ENCODE measurements at places on chromosomes 3 and 15.

GRCh38 chr3:102180280-102180931, 254.4 kb upstream of the ZPLD1 start:
- no peak for DNase-seq

DNA sequence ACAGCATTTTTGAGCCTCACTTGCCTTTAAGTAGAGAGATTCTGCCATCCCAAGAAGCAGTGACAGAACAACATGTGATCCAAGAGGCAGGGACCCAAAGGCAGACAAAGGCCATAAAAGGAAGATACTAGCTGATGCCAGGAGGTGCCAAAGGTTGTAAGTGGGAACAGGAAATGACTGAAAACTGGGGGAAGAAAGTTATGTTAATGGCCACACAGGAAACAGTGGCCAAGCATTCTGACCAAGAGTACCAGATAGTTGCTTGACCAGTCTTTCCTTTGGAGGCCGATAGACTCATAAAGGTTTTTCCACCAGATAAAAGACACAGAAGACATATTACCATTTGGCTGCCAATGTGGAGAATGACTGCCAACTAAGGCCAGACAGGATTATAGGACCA, 274.5 kb upstream of the PEX5L start:
- no peak for DNase-seq

GRCh38 chr3:125022206-125022605, 33.6 kb downstream of the HEG1 start:
- DNase-seq, result no peak

- DNase-seq, result no peak
Observed at GRCh38 chr3:31878231-31878838, 102.7 kb downstream of the OSBPL10 start.

GRCh38 chr3:156793400-156793799, 32.8 kb upstream of the LEKR1 start:
- DNase-seq, result no peak
